ENCODE measurements at places on chromosomes 1 and 21.

DNA sequence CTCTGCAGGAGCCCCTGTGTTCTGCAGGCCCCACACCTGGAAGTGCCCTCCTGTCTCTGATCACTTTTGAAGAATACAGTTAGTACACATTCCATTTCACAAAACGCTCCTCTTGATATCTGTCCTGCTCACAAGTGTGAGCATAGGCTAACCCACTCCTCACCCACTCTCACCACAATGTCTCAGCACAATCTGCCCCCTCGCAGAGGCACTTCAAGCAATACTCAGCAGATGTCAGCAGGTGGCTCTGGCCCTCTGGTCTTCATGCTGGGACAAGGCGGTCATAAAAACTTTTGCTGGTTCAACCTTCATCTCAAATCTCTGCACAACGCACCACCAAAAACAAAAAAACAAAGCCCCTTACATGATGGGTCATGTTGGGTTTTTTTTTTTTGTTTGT is 671.2 kb downstream of the MATN1 start:
- DNase-seq, result no peak

- DNase-seq, result no peak
Measured at GRCh38 chr21:44940116-44940631, 345 bp downstream of the SLX9 start.

DNA sequence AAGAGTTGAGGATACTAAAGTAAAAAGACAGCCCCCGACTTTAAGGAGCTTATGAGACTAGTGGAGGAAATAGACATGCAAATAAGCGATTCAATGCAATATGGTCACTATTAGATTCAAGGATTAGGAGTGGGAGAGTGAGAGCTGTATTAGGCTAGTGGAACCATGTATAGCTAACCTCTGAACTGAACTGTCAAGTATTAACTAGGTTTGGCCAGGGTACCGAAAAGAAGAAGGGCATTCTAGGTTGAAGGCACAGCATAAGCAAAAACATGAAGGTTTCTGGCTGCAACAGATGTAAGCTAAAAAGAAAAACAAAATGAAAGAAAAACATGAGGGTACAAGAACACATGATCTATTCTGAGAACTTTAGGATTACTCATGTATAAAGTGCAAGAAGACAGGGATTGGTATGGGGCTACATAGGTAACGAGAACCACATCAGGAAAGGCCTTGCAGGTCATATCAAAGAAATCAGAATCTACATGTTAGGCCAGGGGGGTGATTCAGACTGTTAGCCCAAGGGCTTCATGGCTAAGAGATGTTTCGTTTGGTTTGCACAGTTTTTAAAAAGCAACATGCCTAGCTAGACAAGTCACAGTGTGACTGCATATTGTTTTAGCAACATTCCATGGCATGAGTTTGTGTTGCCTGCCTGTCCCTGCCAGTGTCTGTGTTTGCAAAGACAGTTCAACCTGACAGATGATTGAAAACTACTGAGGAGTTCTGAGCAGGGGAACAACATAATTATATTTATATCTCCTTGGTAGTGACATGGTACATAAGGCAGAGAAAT is 54.4 kb upstream of the HAO2 start:
- no peak for DNase-seq

DNA sequence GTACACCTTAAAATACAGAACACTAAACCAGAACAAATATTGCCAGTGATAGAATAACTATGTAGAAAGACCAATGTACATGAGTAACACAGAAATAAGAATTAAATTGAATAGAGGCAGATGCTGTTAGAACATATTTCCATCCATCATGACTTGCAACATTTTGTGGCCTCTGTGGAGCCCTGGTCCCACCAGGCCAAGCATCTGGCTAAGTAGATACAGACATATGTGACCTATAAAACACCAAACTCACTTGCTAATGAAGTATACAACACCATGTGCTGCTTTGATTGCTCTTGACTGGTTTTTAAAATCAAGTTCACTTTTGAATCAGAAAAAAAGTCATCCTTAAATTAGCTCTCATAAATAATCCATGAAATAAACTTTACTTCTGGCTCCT is 20.5 kb downstream of the SLC19A2 start:
- no peak for DNase-seq

DNA sequence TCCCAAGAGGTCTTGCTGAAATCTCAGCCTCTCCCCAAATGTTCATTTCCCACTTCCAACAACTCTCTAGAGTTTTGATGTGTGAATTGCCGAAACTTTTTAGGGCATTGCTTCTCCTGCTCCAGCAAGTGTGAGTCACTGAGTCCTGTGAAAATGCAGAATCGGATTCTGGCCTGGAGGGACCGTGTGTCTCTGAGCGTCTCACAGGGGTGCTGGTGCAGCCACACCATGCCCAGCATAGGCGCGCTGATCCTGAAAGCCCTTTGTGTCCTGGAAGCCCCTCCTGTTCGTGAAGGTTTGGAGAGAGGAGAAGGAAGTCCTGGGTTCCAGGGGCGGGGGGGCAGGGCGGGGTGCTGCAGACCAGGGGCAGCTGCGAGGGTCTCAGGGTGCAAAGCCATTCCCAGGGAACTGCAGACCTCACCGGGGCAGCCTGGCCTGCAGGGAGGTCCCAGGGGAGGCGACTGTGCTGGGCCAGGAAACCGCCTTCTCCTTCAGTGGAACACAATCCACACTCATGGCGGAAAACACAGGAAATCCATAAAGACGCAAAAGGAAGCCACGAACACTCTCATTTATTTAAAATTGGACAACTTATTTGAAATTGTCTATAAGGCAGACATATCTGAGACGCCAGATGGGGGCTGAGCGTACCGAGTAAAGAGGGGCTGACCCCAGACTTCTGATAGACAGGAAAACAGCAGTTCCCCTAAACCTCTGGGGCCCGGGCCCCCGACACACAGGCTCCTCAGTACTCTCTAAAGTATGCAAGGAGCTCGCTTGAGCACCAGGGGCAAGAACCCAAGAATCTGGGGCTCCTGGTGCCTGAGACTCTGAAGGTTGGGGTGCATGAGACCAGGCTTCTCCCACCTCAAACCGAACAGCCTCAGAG is 43.5 kb upstream of the ADARB1 start:
- no peak for DNase-seq

GRCh38 chr1:167713330-167714081 is 8.3 kb upstream of the MPZL1 start:
- DNase-seq, result peak; percentile 4

DNA sequence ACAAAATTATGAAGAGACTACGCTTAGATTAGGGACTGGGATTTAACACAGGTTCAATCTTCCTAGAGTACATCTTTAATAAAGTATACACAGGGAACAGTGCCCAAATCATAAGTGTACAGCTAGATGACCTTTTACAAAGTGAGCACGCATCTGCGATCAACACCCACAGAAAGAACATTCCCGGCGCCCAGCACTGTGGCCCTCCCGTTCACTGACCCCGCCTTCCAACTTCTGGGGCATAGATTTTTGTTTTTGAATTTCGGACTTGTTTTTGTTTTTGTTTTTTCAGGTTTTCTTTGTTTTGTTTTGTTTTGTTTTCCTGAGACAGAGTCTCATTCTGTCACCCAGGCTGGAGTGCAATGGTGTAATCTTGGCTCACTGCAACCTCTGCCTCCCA is 30.6 kb upstream of the COX20 start:
- no peak for DNase-seq

DNA sequence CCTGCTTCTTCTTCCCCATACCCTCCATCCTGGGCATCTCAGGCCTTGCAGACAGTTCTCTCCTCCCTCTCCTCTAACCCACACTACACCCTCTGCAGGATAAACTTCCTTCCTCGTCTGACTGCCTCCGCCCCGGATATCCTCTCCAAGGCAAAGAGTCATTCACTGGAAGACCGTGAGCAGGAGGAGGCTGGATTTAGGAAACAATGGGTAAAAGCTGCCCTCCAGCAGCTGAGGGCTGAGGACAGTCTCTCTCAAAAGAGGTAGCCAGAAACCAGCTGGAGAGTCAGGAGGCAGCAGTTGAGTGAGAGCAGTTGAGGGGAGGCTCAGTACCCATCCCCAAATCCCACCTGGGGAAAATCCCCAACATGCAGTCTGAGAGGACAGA is 1.4 kb downstream of the CSRP1 start:
- DNase-seq, result no peak
